Esophagus (tissue), 2 donors: ENCODE measurements at places on chromosomes 2 and 18. TPM values are rescaled to one million over a fixed set of nuclear protein-coding genes. Genes with fewer than 3 reads are reported as not detected.

The CD302 gene
- polyA plus RNA-seq, result 2.4 TPM

The TEKT4 gene
- polyA plus RNA-seq, result 0.02 TPM

The SNORC gene
- 1.0 TPM for polyA plus RNA-seq

The EN1 gene
- polyA plus RNA-seq, result not detected

The SRD5A2 gene
- polyA plus RNA-seq, result not detected

The FBXO15 gene
- 0.16 TPM for polyA plus RNA-seq

The PLA2R1 gene
- polyA plus RNA-seq, result 6.2 TPM

The NOL4 gene
- 0.02 TPM for polyA plus RNA-seq

The DNAH6 gene
- polyA plus RNA-seq, result 0.06 TPM

The NAT8 gene
- not detected for polyA plus RNA-seq

The LRATD1 gene
- 23.1 TPM for polyA plus RNA-seq
